ENCODE measurements at places on chromosomes 13 and 19. TPM values are rescaled to one million over a fixed set of nuclear protein-coding genes. Genes with fewer than 3 reads are reported as not detected.

GRCh38 chr13:59879281-59879680 is 284.4 kb downstream of the DIAPH3 start:
- no peaks in the 10 kb centered on the region for H3K27me3 ChIP-seq
- peaks cover 22% of the 10 kb centered on the region for H3K4me1 ChIP-seq
- H3K36me3 ChIP-seq, result peaks cover 3% of the 10 kb centered on the region
- DNase-seq, result no peak
- no peak overlapping the region for H3K4me3 ChIP-seq
- H3K27ac ChIP-seq, result no peak overlapping the region

GRCh38 chr13:61700181-61700580 is 284.5 kb upstream of the PCDH20 start:
- H3K4me1 ChIP-seq, result no peaks in the 10 kb centered on the region
- DNase-seq, result no peak
- no peaks in the 10 kb centered on the region for H3K36me3 ChIP-seq
- no peak overlapping the region for H3K4me3 ChIP-seq

EXOC3L2 gene
- total RNA-seq, result not detected

- no peaks in the 10 kb centered on the region for H3K27me3 ChIP-seq
- no peak overlapping the region for H3K27ac ChIP-seq
- no peak overlapping the region for H3K4me3 ChIP-seq
- peaks cover 33% of the 10 kb centered on the region for H3K36me3 ChIP-seq
Measured at GRCh38 chr19:24062190-24062589, 24.8 kb upstream of the ZNF254 start.

MEDAG gene
- 46.7 TPM for total RNA-seq

GRCh38 chr19:28940751-28941500 is 272.0 kb downstream of the UQCRFS1 start:
- H3K27me3 ChIP-seq, result no peaks in the 10 kb centered on the region
- no peak overlapping the region for H3K4me3 ChIP-seq
- H3K27ac ChIP-seq, result peak overlapping the region; percentile 81
- H3K36me3 ChIP-seq, result no peaks in the 10 kb centered on the region
- no peak for DNase-seq

GRCh38 chr19:5356428-5356827 is 15.8 kb upstream of the PTPRS start:
- peaks cover 9% of the 10 kb centered on the region for H3K27me3 ChIP-seq
- no peaks in the 10 kb centered on the region for H3K36me3 ChIP-seq
- DNase-seq, result peak; percentile 55
- no peak overlapping the region for H3K4me3 ChIP-seq

LPAR2 gene
- total RNA-seq, result 0.72 TPM

Data from osteoblast (primary cell).